ENCODE measurements at places on chromosomes 6 and 20. TPM values are rescaled to one million over a fixed set of nuclear protein-coding genes. Genes with fewer than 3 reads are reported as not detected.

BNIP5 gene
- total RNA-seq = not detected

ULBP3 gene
- total RNA-seq = 0.64 TPM

CCN2 gene
- total RNA-seq = 91.1 TPM

DNA sequence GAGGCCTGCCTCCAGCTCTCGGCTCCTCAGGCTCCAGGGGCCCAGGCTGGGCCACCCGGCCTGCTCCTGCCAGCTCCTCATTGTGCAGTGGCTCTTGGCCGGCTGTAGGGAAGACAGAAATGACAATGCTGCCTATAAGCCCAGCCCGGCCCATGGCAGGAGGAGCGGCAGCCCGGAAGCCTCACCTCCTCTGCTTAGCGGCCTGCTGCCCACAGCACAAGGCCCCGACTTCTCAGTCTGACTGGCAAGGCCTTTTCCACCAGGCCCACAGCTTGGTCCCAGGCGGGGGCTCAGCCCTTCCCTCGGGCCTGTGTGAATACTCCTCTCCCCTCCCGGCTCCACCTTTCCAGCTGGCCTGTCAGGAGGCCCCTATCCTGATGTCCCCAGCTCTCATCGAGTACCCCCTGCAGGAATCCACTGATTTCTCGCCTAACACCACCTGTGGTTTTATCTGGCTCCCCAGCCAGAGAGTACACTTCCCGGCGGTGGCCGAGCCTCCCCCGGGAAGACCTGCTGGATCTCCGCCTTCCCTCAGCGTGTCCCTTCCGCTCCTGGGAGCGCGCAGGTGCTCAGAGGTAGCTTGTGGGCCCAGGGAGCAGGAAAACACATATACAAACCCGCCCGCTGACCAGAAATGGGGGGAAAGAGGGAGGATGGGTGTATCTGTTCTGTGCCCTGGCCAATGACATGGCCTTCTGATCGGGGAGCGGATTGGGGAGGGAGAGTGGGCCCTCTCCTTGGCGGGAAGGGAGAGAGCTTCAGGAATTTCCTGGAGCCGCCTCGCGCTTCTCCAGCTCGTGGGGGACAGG lies 963 bp downstream of the DDRGK1 start:
- no peaks in the 10 kb centered on the region for H3K27me3 ChIP-seq
- H3K36me3 ChIP-seq = peaks cover 14% of the 10 kb centered on the region
- H3K4me1 ChIP-seq = no peaks in the 10 kb centered on the region
- DNase-seq = no peak
- H3K4me3 ChIP-seq = peak overlapping the region; percentile 79

DNA sequence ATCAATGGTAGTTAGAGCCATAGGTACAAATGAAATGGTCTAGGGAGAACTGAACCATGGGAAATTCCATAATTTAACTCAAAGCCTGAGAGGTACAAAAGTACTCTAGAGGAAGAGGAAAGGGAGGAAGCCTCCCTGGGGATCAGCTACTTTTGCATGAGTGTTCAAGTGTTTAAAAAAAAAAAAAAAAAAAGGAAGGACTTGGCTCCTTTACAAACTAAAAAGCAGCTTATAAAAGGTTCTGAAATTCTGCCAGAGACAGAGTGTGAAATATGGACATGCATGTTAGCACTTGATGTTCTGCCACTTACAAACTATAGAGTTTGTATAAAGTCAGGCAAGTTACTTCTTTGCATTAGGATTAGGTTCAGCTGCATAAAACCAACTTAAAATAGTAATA lies 290.0 kb downstream of the TBC1D7 start:
- H3K27ac ChIP-seq = no peak overlapping the region
- H3K36me3 ChIP-seq = no peaks in the 10 kb centered on the region
- DNase-seq = no peak

Data from breast epithelium (tissue), 4 donors.